Fibroblast of the aortic adventitia (primary cell): ENCODE measurements at places on chromosomes 5 and 9.

DNA sequence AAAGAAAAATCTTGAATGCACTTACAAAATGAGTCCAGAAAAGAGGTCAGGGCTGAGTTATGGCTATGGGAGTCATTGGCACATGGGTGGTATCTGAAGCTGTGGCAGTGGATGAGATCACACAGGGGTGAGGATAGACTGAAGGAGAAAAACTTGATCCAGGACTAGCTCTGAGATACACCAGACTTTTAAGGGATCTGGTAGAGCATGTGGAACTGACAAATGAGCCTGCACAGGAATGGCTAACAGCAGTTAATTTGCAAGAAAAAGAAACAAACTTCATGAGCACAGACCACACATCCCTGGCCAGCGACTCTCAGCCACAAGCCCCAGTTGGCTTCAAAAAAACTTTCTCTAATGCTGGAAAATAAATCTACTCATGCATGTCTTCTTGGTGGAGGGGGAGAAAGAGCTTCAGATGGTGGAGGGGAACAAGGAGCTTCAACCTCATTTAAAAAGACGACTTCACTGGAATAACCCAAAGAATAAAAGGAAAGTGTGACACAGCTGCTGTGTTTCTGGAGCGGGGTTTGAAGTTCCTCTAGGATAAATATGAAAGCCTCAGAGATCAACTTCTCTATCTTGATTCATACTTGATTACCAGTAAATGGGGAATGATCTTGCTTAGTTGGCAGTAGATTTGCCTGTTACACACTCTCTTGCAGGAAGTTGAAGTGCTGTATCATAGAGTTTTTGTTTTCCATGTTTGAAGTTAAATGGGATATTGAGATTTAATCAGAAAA is 33.6 kb downstream of the TNFAIP8 start:
- DNase-seq: peak; percentile 66

GRCh38 chr9:128082151-128082550 is 14.1 kb downstream of the SLC25A25 start:
- no peak for DNase-seq

DNA sequence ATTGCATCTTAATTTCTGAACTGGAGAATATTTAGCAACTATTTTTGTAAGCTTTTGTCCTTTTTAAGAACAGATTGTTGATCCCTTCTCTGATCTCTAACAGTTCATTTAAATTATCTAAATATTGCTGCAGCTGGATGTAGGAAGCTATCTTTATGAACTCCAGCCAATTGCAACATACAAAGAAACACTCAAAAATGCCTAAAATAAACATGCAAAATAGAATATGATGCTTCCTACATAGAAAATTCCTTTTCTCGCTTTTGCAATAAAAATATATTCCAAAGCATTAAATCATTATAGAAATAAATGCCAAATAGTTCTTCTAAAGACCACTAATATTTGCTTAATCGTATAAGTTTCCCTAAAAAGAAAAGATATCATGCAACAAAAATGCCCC is 218.6 kb downstream of the LURAP1L start:
- DNase-seq: peak; percentile 18

GRCh38 chr5:95709967-95710650 is 21.0 kb upstream of the RHOBTB3 start:
- peak; percentile 45 for DNase-seq

DNA sequence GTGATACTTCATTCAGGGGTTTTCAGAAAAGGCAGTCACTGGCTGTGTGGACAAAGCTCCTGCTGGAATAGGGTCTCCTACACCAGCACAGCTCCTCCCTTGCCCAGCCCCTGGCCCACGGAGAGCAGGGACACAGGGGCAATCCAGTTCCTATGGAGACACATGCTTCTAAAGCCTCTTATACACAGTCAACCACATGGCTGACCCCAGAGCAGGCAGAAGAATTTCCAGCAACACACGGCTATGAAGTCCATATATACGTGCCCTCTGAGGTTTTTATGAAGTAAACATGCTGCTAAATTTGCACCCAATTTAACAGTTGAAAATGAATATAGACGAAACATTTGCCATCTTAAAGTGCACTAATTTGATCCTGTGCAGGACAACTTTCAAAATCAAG is 19.4 kb downstream of the PSMB7 start:
- no peak for DNase-seq

DNA sequence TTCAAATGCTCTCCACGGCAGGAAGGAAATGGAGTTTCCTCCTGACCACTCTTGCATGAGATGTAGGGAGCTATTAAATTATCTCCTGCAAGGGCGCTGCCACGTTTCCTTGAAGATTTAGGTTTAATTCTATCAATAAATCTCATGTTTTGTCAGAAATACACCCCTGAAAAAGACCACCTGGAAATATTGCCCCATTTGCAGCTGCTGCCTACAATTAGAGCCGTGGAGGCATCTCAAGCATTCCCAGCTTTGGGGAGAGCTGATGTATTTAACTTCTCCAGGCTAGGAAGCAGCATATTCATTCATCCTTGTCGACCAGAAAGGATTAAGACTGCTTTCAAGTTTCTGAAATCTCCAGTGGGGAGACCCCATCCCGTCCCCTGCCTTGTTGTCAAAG is 40.5 kb downstream of the CCNJL start:
- DNase-seq: no peak

- no peak for DNase-seq
Measured at GRCh38 chr5:58088941-58089340, 370.9 kb downstream of the PLK2 start.

DNA sequence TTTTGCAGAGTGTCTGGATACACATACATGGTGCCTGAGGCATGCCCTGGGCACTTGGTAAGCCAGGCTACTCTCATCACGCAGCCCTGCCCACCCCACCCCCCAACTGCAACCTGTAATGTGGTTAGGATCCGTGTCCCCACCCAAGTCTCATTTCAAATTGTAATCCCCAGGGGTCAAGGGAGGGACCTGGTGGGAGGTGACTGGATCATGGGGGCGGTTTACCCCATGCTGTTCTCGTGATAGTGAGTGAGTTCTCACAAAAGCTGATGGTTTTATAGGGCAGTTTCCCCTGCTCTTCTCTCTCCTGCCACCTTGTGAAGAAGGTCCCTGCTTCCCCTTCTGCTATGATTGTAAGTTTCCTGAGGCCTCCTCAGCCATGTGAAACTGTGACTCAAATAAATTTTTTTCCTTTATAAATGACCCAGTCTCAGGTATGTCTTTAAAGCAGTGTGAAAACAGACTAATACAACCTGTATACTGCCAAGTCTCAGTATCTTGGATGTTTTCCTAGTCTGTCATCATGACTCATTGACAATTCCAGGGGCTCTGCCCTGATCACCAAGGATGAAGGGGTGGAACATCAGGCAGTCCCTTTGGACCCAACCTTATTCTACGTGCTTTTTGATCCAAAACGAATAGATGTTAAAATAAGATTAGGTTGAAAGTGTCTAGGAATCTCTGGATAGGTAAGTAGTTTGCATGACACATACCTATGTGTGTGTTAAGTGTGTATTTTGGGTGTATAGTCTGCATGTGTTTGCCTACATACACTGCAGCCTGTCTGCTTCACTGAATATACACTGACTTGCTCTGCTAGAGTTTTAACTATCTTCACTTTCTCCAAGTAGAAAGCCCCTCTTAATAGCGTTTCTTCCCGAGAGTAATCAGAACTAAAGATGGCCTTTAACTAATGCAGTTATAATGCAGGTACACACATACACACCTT is 293.8 kb downstream of the SLIT3 start:
- peak; percentile 73 for DNase-seq

GRCh38 chr5:9156282-9156681 is 389.6 kb downstream of the SEMA5A start:
- DNase-seq: peak; percentile 54

DNA sequence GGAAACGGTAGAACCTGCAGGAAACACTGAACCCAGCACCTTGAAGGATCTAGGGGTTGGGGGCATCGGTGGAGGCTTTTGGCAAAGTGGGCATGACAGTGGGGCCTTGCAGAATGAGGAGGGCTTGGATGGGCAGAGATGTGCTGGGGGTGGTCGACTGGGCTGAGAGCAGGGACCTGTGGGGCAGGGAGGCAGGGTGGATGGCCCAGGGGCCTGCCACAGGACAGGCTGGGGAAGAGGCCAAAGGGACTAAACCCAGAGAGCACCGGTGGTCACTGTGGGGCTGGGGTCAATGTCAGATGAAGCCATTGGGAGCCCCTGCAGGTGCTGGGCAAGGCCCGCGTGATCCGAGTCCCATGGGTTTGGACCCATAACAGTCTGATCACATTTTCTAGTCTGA is 175.3 kb downstream of the DAB2IP start:
- no peak for DNase-seq

- peak; percentile 63 for DNase-seq
Measured at GRCh38 chr9:77952635-77953328, 78.8 kb downstream of the GNAQ start.

DNA sequence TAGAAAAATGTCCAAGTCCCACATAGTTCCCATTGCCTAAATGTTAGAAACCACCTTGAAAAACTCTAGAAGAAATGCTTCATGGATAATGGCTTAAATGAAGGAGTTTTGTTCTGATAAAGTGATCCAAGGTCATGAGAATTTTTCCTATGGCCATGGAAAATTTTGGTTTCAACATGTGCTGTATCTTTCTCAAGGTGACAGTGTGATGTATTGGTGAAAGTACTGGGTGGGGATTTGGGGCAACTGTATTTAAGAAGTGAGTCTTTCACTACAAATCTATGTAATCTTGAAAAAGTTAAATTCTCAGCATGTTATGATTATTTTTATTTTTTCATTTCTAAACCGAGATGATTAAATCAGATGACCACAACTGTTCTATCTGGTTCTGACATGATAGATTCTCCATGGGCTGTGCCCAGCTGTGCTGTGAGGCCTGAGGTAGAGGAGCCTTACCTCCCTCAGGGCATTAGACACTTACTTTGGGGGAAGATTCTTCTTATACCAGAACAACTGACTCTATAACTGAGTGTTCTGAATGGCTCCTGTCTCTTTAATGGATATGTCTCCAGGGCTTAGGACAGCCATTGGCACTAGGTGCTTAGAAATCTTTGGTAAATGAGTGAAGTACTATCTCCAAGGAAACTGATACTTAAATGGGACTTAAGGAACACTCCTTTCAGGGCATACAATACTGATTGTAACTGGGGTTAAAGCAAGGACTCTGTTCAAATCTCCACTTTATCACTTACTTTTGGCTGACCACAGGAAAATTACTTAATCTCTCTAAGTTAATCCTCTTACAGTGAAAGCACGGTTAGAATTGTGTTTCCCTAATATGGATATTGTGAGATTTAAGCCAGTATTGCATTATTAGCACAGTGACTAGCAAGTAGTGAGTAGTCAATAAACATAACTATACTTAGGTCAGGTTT is 397.4 kb upstream of the MEF2C start:
- no peak for DNase-seq

GRCh38 chr9:133199648-133200321 is 9.3 kb downstream of the OBP2B start:
- no peak for DNase-seq

- DNase-seq: no peak
Measured at GRCh38 chr9:69474821-69475220, 149.8 kb downstream of the ENTREP1 start.

- no peak for DNase-seq
Measured at GRCh38 chr9:109488791-109489492, 9.2 kb downstream of the PTPN3 start.

- peak; percentile 49 for DNase-seq
Measured at GRCh38 chr5:139058121-139058520, 140.0 kb downstream of the SIL1 start.
